ENCODE measurements at places on chromosomes 2 and 18.

DNA sequence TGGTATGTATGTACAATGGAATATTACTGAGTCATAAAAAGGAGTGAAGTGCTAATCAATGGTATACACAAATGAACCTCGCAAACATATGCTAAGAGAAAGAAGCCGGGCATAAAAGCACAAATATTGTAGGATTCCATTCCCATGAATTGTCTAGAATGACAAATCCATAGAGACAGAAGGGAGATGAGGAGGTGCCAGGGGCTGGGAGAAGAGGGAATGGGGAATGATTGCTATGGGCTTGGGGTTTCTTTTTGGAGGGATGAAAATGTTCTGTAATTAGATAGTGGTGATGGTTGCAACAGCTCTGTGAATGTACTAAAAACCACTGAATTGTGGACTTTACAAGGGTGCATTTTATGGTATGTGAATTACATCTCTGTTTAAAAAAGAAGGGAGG lies 73.5 kb downstream of the GLI2 start:
- DNase-seq: no peak

DNA sequence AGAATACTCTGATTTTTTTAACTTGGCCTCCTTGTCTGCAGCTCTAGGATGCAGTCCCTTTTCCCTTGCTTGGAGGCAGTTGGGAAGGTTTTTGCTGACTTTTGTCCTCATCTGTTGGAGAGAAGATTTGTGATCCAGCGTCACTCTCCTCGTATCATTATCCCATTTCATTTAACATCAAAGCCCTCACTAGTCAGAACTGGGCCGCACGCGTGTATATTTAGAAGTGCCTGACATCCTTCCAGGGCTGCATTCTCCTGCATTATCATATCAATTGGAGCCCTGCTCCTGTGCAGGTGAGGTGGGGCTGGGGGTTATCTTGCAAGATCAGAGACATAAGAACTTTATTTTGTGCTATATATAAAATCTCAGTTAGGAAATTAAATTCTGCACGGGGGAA lies 435.1 kb upstream of the HS6ST1 start:
- no peak for DNase-seq

DNA sequence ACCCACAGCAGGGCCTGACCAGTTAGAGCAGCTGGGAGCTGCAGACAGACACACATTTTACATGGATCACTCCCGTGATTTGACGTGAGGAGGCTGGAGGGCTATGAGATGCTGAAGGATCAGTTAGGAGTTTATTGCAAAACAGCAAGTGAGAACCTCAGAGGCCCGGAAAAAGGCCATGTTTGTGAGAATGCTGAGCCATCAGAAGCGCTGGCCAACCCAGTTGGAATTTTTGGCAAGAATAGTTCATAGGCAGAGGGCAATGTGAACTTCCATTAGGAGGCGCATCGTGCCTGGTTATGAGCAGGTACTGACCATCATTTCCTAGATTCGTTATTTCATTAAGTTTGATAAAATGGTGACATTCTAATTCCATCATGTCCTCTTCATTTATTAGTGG lies 23.3 kb upstream of the LMAN1 start:
- DNase-seq: no peak

DNA sequence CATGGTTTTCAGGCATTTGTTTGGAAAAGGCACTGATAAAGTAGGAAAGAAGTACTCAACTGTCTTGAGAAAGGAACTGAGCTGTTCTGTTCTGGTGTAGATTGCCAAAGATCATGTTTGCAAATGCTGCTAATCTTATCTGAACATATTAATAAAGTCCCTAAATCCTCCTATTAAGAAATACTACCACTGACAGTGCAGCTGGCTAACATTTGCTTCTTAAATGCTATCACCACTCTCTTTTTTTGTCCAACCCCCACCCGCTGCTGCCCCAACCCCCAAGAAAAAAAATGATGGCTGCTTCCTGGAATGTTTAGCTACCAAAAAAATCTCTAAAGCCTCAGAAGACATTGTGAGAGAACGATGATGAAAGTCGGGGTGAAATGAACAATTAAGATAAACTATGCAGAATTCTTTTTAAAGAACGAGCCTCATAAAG lies 130.7 kb downstream of the CCBE1 start:
- no peak for DNase-seq

DNA sequence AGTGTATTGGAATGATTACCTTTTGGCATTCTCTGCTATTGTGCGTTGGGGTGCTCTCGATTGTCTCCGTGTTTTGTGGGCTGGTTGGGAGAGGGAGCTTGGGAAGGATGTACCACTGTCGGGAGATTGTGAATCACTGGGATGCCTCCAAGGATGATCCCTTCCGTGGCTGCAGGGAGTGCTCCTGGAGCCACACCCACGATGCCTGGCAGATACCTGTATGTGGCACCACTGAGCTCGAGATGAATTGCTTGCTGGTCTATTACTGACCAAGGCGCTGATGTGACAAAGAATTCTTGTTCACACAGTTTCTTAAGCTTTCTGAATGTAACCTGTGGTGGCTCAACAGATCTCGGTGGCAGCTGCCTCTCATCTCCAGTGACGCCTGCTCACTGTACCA lies 159.7 kb upstream of the LHCGR start:
- no peak for DNase-seq

GRCh38 chr18:75003764-75004690 lies 204.9 kb downstream of the PTGR3 start:
- DNase-seq: no peak

DNA sequence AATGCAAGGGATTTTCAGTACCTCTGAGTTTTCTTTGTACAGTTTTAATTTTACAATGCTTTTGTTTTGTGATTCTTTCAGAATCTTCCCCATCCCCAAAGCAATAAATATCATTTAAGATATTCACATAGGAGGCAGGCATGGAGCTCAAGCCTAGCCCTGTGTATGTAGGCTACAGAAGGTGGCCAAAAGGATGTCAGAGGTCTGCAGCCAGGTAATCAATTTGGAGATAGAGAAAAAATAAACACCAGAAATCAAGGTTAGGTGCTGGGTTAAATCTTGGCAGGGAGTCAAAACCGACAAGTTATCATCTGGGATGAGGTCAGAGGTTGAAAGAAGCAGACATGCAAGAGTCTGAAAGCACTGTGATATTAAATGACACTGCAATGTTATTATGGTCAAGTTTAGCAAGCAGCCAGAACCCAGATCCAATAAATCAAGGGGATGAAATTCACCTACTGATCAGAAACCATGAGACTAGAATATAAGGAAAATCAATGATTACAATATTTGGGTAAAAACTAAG lies 45.1 kb upstream of the LRP1B start:
- DNase-seq: no peak

DNA sequence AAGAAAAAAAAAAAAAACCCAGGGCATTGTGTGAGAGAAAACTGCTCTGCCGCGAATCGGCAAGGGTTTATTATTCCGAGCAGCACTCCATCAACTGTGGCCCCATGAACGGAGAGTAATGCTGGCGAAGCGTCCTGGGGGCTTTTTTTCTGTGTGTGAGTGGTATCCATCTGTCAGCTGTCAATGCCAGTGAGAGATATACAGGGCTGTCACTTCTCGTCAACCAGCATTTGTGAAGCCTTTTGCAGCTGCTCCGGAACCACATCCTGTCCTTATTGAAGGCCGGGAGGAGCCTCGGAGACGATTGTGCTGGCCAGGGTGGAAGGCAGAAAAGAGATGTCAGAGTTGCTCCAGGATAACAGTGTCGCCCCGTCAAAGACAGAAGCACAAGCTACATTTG lies 356.9 kb upstream of the SMIM21 start:
- no peak for DNase-seq

GRCh38 chr2:121086450-121086849 lies 198.6 kb downstream of the TFCP2L1 start:
- no peak for DNase-seq

DNA sequence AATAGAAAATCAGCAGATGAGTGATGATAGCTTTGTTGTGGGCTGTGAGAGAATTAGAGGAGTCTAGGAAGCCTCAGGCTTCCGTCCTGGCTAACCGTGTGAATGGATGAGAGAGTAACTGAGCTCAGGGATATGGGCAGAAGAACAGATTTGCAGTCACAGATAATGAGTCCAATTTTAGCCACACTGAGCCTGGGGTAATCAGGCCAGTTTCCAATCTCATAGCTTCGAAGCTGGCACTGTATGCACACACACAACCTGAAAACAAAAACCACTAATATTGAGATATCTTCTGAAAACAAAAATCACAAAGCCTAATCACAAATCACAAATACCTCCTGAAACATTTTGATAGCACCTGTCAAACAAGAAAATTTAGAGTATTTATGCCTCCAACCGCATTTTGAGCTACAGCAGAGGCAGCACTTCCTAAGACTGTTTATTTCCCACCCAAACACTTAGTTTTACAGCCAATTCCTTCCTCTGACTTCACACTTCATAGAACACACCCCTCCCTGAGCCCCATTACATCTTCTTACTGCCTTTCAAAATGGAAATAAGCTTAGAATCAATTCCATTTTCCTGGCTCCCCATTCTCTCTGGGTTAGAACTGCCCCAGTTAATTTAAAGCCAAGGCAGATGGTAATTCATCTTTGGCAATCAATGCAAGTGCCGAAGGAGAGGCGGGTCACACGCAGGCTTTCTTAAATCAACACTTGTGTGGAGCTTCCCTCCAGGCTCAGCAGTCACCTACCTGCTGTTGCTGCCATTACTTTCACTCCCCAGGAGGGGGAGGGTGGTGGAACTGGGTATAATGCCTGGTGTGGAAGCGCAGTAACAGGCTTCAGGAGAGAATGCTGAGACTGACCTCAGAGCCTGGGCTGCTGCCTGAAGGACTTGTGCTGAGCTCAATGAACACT lies 18.9 kb downstream of the TTR start:
- DNase-seq: no peak

- no peak for DNase-seq
Measured at GRCh38 chr2:25275575-25275965, 66.2 kb downstream of the DNMT3A start.

GRCh38 chr2:119794237-119794636 lies 34.5 kb downstream of the PTPN4 start:
- DNase-seq: no peak

- DNase-seq: no peak
Measured at GRCh38 chr2:185127412-185127811, 529.1 kb downstream of the ZNF804A start.

GRCh38 chr2:60447943-60448342 lies 105.5 kb downstream of the BCL11A start:
- no peak for DNase-seq

DNA sequence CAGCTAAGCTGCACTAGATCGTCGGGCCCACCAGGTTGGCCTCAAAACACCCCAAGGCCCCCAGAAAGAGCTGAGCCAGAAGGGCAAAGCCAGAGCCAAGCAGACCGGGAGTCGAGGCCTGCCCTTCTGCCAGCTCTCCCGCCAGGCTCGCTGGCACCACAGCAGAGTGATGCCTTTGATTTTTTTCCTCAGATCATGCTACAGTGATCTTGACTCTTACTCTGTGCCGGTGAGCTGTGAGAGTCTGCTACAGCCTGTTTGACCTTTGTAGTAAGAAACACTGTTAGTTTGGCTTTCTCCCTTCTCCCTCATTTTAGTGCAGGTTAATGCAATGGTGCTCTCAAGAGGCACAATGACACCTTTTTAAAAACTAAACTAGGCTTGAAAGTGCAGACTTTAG lies 97.8 kb downstream of the ESCO1 start:
- DNase-seq: no peak

GRCh38 chr2:163157411-163157810 lies 318.8 kb upstream of the KCNH7 start:
- DNase-seq: no peak

DNA sequence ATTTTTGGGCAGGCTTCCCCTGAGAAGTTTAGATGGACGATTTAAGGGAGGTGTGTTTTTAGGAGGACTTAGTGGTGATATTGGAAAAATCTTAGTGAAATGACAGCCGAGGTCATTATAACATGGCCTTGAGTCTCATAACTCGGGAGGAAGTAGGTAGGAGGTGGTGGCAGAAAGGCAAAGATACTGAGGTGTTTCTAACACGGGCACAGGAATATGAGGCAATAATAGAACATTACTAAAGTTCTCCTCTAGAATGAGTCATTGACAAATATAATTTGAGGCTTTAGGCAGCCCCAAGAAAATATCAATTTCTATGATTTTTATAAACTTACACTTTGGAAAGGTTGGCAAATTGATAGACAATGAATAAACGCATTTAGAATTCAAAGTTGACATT lies 146.1 kb upstream of the ZEB2 start:
- DNase-seq: no peak

DNA sequence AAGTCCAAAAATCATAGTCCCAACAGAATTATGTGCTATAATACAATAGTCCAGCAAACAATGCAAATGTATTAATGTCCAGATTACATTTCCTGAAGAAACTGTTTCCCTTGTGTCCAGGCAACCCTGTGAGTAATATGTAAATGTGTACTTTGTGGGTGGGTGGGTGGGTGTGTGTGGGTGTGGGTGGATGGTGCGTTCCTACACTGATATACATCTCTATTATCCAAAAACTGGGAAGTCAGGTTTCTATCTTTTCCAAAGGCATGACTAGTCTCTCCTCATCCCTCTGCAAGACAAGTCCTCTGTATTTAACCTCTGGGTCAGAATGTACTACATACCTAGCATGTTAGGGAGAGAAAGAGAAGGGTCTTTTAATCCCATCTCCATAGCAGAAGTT lies 71.6 kb downstream of the LNPK start:
- DNase-seq: no peak

GRCh38 chr2:3482363-3482821 lies 36.9 kb downstream of the ADI1 start:
- DNase-seq: no peak

- no peak for DNase-seq
Measured at GRCh38 chr2:11250400-11251196, 93.8 kb downstream of the ROCK2 start.

DNA sequence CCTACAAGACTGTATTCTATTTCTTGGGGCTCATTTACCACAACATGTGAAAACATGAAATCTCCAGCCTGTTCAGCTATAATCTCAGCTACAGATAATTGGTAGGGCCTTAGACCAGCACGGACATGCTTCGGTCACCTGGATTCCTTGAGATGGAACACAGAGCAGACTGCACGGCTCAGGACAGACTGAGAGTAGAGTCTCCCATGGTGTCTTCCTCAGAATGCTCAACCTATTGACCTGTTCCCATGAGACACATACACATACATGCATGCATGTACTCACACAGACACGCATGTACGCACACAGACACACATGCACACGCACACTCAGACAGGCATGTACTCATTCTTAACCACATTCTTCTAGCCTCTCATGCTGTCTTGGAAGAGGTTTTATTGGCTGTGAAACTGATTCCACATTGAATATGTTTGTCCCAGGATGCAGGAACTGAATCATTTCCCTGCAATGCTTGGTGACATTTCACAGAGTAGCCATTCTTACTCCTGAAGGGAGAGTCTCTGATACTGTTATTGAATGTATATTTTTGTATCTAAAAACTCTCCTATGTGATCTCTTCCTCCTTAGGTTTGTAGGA lies 23.5 kb upstream of the BZW1 start:
- no peak for DNase-seq

DNA sequence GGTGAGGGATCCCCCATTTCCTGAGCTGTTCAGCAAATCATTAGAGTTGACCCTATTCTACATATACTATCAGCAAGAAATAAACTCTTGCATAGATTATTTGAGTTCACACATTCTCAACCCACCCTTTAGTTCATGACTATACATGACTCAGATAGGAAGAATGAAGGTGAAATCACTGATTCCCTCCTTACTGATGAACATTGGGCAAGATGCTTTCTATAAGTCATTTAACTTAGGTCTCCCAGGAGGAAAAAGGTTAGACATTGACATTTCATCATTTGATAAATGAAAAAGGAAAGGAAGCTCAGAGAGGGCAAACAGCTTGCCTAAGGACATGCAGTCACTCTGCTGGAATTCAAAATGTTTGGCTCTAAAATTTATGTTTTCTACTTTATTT lies 408.0 kb downstream of the TMEM182 start:
- no peak for DNase-seq

GRCh38 chr2:109538546-109538945 lies 75.2 kb downstream of the SEPTIN10 start:
- no peak for DNase-seq
